ENCODE measurements at places on chromosomes 5 and 9.

GRCh38 chr5:116569999-116570398 lies 4.6 kb downstream of the SEMA6A start:
- DNase-seq = no peak

- no peak for DNase-seq
Observed at GRCh38 chr5:167900340-167900935, 391.0 kb upstream of the WWC1 start.

DNA sequence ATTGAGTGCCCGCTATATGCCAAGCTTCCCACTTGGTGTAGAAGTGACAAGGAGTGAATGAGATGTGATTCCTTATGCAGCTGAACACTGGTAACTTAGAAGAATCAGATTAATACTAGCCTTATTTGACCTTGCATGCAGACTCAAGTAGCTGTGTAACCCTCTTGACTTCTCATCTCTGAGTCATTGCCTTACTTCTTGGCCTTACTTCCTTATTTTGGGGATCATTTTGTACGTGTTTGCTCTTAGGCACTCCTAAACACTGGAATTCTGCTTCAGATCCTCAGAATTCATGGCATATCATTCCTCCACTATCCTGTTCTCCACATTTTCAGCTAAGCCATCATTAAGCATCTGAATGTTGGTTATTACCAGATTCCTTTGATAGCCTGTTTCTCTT lies 948.9 kb upstream of the ARRDC3 start:
- no peak for DNase-seq

DNA sequence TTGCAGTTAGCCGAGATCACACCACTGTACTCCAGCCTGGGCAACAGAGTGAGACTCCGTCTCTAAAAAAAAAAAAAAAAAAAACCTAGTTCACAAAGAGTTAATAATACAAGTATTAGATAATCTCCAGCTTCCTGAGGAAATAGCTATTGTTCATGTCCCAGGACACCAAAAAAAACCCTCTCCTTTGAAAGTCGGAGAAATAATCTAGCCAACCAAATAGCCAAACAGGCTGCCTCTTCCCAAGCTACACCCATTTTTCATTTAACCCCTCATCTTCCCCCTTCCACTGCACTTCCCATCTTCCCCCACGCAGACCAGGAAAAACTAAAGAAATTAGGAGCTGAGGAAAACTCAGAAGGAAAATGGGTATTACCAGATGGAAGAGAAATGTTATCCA lies 23.6 kb downstream of the CNOT8 start:
- no peak for DNase-seq

DNA sequence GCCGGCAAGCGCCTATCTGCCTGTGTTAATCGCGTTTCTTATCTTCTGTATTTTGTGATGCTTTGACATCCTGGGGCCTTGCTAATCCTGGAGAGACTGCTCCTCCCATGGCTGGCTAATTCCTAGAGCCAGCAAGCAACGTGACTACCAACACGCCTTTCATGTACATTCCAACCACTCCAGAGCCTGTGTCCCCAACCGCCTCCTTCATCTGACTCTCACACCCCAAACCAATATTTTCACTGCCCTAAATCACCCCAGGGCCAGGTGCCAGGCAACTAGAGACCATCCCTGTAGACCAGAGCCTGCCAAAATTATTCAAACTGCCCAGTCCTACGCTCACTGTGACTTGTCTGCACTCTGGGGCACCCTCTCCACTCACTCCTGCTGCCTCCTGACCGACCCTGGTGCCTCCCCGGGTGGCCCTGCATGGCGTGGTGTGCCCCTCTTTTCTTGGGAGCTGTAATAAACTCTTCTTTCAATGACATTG lies 50.5 kb upstream of the COL5A1 start:
- DNase-seq = no peak

- DNase-seq = no peak
Observed at GRCh38 chr5:91182763-91183162, 200.4 kb downstream of the ARRDC3 start.

GRCh38 chr5:14171621-14172020 lies 28.5 kb downstream of the TRIO start:
- no peak for DNase-seq

GRCh38 chr5:14531668-14532067 lies 49.9 kb upstream of the OTULINL start:
- DNase-seq = no peak

GRCh38 chr9:130240410-130241197 lies 25.0 kb upstream of the HMCN2 start:
- DNase-seq = peak; percentile 49

DNA sequence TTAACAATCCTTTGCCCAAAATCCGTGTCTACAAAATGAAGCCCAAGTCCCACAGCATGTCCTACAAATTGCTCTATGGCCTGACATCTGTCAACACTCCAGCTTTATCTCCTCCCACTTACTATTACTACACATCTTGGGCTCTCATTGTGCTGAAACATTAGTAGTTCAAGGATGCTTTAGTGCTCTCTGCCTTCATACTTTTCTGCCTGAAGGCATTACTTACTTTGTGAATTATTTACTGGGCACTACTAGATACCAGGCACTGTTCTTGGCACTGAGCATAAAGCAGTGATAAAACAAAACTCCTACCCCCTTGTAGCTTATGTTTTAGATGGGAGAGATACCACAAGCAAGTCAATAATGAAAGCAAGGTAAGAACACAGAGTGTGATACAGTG lies 113.4 kb downstream of the TTLL11 start:
- no peak for DNase-seq

DNA sequence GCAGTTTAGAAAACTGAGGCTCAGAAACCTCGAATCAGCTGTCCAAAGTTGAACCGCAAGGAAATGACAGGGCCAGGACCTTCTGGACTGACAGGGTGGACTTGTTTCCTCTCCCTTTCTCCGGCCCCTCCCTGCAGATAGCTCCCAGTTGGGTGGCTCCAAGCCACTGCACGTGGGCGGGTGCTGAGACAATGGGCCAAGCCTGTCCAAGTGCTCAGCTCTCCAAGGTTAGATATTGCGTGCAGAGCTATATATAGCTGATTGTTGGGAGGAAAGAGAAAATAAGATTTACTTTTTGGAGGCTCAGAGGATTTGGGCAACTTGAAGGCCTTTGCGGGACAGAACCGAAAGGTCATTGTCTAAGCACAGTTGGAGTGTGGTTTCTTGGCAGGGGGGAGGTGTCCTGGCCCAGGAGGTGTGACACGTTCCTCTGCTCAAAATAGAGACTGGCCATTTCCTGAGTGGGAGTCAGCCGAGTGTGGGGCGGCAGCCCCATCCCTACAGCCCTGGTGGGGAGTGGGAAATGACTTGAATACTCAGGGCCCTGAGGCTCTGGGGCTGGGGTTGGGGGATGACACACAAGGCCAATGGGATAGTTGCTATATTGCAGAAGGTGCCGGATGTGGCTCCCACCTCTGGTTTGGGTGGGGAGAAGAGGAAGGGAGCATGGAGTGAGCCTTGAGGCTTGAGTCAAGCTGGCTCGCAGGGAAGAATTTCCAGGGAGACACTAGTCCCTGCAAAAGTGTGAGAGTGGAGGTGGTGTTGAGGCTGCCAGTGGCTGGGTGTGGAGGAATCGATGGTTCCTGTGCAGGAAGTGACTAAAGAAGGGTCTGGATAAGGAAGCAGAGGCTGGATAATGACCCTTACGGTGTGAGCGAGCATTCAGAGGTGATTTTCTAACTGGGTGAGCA lies 44.4 kb upstream of the SMAD5 start:
- no peak for DNase-seq

GRCh38 chr5:117803533-117803932 lies 1184.8 kb downstream of the DTWD2 start:
- DNase-seq = no peak

DNA sequence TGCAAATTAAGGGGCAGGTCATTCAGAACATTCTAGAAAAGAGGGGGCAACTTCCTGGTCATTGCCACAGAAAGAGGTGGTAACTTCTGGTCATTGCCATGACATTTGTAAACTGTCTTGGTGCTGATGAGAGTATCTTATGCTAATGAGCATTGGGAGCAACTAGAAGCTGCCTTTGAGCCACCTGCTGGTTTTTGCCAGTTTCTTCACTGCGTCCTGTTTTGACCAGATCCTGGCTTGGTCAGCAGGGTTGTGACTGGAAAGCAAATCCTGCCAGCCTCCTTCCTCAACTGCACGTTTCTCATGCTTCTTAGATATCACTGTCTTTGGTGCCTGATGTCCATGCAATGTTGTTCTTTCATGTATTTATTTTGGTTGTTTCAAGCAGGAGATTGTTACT lies 53.2 kb upstream of the SPATA31C2 start:
- no peak for DNase-seq

- DNase-seq = no peak
Observed at GRCh38 chr5:28927559-28928326, 1889.4 kb upstream of the CDH9 start.

DNA sequence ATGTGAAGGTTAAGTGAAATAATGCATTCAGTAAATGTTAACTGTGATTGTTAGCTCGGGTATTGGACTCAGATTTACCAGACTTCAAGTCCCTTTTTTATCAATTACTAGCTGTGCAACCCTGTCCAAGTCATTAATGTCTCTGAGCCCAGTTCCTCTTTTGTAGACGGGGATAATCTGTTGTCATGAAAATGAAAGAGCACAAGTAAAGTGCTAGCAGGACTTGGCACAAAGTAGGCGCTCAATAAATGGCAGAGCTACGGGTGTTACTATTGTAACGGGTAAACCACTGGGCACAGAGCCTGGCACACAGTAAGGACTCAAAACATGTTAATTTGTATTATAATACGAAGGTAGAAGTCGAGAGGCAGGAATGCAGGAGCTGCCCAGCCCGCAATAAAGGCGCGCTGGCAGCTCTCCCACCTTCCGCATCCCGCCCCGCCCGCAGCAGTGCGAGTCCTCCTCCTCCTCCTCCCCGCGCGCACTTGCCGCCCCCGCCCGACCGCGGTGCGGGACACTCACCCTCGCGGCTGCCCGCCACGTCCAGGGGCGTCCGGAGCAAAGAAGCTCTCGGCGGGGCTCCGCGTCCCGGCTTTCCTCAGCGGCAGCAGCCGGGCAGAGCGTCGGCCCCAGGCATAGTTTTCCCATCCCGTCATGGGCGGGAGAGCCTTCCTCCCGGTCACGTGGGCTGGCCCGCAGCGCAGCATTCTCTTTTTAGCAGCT lies at the start of gene C1QTNF2:
Gene C1QTNF2 (minus strand): TSS at position 637 of the 723 bp plus-strand sequence. CDS start 15,615 bp downstream, outside the sequence.
- DNase-seq = no peak

- DNase-seq = no peak
Observed at GRCh38 chr9:75487856-75488718, 399.8 kb downstream of the OSTF1 start.

DNA sequence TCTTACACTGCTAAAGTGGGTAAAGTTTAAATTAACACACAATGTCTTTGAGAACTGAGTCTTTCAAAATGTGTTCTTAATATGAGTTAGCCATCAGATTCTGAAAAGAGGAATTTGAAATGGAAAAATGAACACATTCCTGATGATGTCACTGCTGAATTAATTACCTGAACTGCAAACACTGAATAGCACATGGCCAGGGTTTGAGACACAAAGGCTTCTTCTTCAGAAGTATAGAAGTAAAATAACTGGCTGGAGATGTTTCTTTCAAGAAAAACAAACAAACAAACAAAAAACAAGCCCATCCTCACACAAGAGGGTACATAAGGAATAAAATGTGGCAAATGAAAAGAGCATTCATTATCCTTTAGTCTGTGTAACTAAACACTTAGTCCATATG lies 7.1 kb downstream of the GLIS3 start:
- no peak for DNase-seq

DNA sequence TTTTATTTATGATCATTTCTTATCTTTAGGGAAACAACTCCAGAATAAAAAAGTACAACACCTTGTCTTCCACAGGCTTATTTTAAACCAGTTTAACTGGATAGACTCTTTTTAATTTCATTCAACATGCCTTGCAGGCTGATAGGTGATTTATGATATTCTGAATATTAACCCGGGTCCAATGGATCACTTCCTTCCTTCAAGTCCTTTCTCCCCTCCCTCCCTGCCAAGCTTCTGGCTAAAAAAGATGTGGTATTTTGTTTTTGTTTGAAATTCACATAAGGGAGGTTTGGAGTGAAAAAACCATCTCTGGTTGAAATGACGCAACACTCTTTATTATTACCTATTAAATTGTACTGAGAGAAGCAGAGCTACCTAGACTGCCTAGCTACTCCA lies 265.3 kb downstream of the MLLT3 start:
- no peak for DNase-seq

DNA sequence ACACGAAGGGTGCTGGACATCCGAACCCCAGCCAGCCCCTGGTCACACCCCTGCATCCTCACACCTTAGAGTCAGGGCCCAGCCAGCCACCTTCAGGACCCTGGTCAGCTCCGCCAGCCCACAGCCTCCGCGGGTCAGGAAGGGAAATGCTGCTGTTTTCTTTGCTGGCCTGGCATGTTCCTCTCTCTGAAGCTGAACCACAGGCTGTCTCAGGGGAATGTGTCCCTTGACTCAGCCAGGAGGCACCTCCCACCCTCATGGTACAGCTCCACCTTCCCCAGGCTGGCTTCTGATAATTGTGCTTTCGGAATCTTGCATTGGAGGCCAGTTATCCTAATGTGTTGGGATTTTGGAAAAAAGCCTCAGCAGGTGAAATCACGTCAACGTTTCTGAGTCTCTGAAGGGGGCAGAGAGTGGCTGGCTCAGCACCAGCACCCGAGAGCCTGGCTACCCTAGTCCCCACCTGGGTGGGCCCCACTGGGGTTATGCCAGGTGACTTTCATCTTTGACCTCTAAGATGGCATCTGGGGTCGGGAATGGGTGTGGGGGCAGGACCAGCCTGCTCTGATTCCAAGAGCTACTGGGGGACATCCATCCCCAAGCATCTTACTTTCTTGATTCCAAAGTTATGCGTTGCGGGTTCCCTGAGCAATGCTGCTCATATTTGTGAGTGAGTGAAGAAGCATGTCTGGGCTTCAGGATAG lies 9.8 kb upstream of the OLFM1 start:
- no peak for DNase-seq

DNA sequence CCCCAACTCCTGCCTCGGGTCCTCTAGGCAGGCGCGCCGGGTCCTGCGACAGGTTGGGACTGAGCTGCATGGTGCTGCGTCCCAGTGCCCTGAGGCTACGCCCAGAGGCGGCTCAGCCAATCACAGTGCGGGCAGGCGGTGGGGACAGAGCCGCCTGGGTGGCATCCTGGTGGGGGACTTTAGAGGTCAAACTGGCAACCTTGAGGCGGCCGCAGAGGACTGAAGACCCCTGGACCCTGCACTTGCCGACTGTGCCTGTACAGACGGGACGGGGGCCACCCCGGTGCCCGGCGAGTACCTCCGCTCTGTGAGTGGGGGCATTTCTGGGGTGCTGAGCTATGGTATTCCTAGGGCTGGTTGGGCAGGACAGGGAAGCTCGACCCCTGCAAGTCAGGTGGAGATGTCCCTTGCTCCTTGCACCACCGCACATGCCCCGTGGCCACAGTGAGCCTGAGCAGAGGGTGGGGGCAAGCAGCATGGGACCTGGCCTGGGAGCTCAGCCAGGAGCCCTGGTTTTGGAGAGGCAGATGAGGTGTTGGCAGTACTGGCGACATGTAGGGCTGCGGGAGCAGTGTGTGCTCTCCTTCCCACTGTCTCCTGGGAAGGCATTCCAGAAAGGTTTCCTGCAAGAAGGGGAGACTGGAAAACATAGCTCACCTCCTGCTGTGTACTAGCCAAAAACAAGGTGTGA lies 45.5 kb downstream of the CTSL start:
- no peak for DNase-seq

- no peak for DNase-seq
Observed at GRCh38 chr9:121292801-121293241, 24.9 kb downstream of the GSN start.
